Left lung (tissue), 14 donors: ENCODE measurements at places on chromosomes 12 and 14. TPM values are rescaled to one million over a fixed set of nuclear protein-coding genes. Genes with fewer than 3 reads are reported as not detected.

CKB gene
- total RNA-seq = 272 TPM

SNX6 gene
- 71.3 TPM for total RNA-seq

CPNE6 gene
- total RNA-seq = not detected

IRAK3 gene
- 71.7 TPM for total RNA-seq

ZC3H10 gene
- total RNA-seq = 6.0 TPM

NOXRED1 gene
- 0.26 TPM for total RNA-seq

SYNDIG1L gene
- total RNA-seq = 0.87 TPM

SOAT2 gene
- not detected for total RNA-seq

NPFF gene
- total RNA-seq = not detected

KRT6B gene
- not detected for total RNA-seq

FBRSL1 gene
- total RNA-seq = 49.4 TPM

KITLG gene
- total RNA-seq = 52.6 TPM

CLEC1B gene
- total RNA-seq = 0.38 TPM

GARIN6 gene
- total RNA-seq = not detected

WNT1 gene
- not detected for total RNA-seq

TMEM233 gene
- 1.1 TPM for total RNA-seq

KCNH3 gene
- total RNA-seq = 2.4 TPM

ZNF10 gene
- 6.7 TPM for total RNA-seq

PRPH gene
- total RNA-seq = not detected

CCDC177 gene
- total RNA-seq = not detected

FGD4 gene
- 37.0 TPM for total RNA-seq

JPH4 gene
- total RNA-seq = 1.3 TPM

SLC25A21 gene
- total RNA-seq = 1.0 TPM

SLC4A8 gene
- 3.9 TPM for total RNA-seq

KLHL33 gene
- total RNA-seq = 0.31 TPM

TAS2R46 gene
- 1.0 TPM for total RNA-seq

LTBR gene
- total RNA-seq = 153 TPM

CMTM5 gene
- 2.0 TPM for total RNA-seq

SELPLG gene
- total RNA-seq = 61.0 TPM

TMEM179 gene
- total RNA-seq = 0.73 TPM

B4GALNT3 gene
- 34.0 TPM for total RNA-seq

SLC17A8 gene
- total RNA-seq = 0.61 TPM

GZMH gene
- 5.5 TPM for total RNA-seq

ADAM21 gene
- total RNA-seq = 0.29 TPM

NELL2 gene
- total RNA-seq = 0.41 TPM

SLC38A2 gene
- 209 TPM for total RNA-seq

C12orf43 gene
- total RNA-seq = 15.7 TPM

VCPKMT gene
- total RNA-seq = 5.8 TPM

FAM222A gene
- total RNA-seq = 3.1 TPM

TMEM132C gene
- total RNA-seq = 0.61 TPM

RAD51B gene
- 18.3 TPM for total RNA-seq

PPP1R1A gene
- total RNA-seq = 0.18 TPM

KRT7 gene
- 1,945 TPM for total RNA-seq

ATP2B1 gene
- total RNA-seq = 54.0 TPM

LTB4R2 gene
- 6.3 TPM for total RNA-seq

ASPG gene
- 1.4 TPM for total RNA-seq

CLSTN3 gene
- total RNA-seq = 45.8 TPM

SERPINA9 gene
- not detected for total RNA-seq

VPS33A gene
- 18.7 TPM for total RNA-seq

SLC7A8 gene
- 38.5 TPM for total RNA-seq

CLEC4C gene
- not detected for total RNA-seq

MYF5 gene
- total RNA-seq = not detected

BCL11B gene
- 1.4 TPM for total RNA-seq

TAS2R13 gene
- total RNA-seq = 0.99 TPM

LMNTD1 gene
- total RNA-seq = not detected

CCNT1 gene
- 36.2 TPM for total RNA-seq

CYP27B1 gene
- 1.5 TPM for total RNA-seq

TRMT61A gene
- 8.6 TPM for total RNA-seq
